ENCODE measurements at places on chromosomes 2 and 18.
A peak's percentile ranks its signal among the peaks of the same experiment; 100 is the strongest.

DNA sequence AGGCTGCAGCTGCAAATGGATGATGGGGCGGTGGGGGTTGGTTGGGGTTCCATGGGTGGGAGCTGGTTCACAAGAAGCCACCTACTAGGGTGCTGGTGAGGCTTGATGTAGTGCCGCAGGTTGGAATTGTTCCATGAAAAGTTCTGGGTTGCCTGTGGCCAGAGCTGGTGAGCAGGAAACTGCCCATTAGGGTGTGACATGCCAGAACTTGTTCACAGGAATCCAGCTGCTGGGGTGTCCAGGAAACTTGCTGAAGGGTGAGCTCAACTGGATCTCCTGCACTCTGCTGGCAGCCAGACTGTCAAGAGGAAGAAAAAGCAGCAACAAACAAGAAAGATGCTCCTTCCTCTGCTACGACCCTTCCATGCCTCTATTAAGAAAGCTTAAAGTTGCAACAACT is 48.8 kb downstream of the MAP3K20 start:
- DNase-seq = no peak

- no peak for DNase-seq
Observed at GRCh38 chr2:196535742-196536141, 103.8 kb upstream of the CCDC150 start.

DNA sequence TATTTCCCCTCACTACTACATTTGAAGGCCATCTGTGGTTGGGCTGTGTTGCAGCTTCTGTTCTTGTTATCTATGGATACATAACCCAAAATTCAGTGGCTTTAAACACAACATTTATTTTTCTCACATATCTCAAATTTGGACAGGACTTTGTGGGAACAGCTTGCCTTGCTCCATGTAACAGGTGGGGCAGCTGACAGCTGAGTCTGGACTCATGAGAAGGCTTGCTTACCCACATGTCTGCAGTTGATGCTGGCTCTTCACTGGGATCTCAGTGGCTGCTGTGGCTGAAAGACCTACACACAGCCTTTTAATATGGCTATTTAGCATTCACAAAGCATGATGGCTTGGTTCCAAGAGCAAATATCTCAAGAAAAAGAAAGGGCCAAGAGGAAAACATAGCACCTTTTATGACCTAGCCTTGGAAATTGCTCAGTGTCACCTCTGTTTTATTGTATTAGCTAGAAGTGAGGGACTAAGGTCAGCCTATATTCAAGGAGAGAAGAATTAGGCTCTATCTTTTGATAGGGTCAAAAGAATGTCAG is 296.8 kb upstream of the ZNF521 start:
- no peak for DNase-seq

- no peak for DNase-seq
Observed at GRCh38 chr2:207528980-207529329, 807 bp upstream of the CREB1 start.

GRCh38 chr2:64288321-64289193 is 144.3 kb upstream of the PELI1 start:
- peak; percentile 3 for DNase-seq

- no peak for DNase-seq
Observed at GRCh38 chr18:37252342-37252741, 313.3 kb downstream of the CELF4 start.

- no peak for DNase-seq
Observed at GRCh38 chr2:70349921-70350685, 48.2 kb upstream of the FAM136A start.

- DNase-seq = no peak
Observed at GRCh38 chr2:240138254-240138984, 2.0 kb downstream of the OTOS start.

GRCh38 chr18:40608226-40608625 is 1346.8 kb upstream of the PIK3C3 start:
- no peak for DNase-seq

DNA sequence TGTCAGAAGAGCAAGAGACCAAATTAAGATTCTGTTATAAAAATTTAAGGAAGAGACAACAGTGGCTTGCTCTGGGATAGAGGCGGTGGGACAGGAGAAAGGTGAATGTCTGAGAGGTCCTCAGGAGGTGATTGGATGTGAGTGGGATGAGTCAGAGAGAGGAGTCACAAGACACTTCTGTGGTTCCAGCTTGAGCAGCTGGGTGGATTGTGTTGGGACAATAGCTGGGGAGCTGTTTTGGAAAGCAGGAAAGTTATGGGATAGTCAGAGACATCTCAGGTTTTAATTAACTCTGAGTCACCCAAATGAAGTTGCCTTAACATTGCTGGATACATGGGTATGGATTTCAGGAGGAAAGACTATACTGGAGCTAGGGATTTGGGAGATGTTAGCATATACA is 218.0 kb upstream of the TRIB2 start:
- DNase-seq = no peak

- DNase-seq = peak; percentile 82
Observed at GRCh38 chr2:190088917-190089316, 26.4 kb upstream of the MSTN start.

- no peak for DNase-seq
Observed at GRCh38 chr2:72781480-72781879, 44.4 kb downstream of the EXOC6B start.

GRCh38 chr2:165277295-165277694 is 38.1 kb downstream of the SCN2A start:
- DNase-seq = no peak

DNA sequence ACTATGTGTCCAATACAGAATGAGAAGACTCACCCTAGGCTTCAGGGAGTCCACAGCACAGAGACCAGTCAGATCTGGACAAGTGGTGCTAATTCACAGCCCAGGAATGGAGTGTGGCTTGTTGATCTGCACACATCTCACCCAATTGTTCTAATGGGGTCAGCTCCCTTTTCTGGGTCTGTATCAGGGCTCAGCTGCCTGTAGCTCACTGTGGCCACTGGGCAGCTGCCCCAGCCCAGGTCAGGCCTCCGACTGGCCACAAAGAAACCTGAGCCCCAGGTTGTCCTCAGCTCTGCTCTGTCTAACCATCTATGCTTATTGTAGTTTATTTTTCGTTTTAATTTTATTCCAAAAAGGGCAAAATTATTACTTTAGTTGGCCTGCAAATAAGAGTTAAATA is 202.3 kb upstream of the RAB6C start:
- no peak for DNase-seq

DNA sequence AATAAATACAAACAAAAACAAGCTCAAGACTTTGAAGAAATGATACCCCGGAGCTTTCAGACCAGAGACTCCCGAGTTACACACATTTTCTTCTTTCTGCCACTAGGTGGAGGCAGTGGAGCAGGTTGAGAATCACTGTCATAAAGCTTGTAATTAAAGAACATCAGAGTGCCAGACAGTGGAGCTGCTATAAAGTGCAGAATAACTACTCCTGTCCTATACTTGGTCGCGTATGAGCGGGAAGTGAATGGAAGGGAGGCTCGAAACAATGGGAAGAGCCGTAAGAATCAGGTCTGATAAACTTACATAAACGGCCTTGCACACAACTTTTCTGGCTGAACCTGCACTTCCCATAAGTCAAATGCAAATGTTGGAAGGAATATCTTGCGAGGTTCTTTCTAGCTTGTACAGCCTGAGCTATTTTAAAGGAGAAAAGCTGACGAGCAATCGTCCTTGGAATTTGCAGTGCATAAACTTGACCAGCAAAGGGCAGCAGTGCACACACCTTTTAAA is 189.0 kb downstream of the RPIA start:
- DNase-seq = peak; percentile 56

GRCh38 chr18:7939521-7939920 is 372.4 kb downstream of the PTPRM start:
- DNase-seq = no peak

- DNase-seq = no peak
Observed at GRCh38 chr18:73838107-73838506, 309.5 kb downstream of the FBXO15 start.

- no peak for DNase-seq
Observed at GRCh38 chr2:168277276-168277675, 29.9 kb upstream of the STK39 start.

GRCh38 chr2:239690651-239691631 is 290.1 kb upstream of the HDAC4 start:
- no peak for DNase-seq

DNA sequence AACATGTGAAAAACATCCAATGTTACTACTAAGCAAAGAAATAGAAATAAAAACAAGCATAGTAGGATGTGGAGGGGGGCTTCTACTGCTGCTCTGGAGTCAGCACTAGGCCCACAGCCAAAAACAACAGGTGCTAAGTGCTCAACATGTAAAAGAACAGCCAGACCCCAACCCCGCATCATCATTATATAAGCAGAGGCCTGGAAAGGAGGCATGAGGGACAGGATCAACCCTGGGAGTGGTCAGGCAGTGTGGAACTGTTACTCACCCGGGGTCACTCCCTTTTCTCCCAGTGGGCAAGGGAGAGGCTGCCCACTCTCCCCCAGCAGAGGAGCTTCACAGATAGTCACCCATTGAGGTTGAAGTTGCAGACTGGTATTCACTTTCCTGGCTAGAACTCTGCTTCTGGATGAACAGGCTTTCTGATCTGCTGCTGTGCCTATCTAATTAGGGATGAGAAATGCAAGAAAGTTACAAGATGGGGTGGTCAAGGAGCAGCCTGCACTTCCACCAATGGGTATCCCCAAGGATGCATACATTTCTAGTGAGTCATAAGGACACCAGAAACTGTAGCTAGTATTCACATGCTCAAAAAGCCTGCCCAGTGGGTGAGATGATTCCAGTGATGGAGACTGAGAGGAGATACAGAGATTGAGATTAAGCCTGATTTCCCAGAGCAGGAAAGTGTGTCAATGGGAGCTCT is 480.1 kb upstream of the TCF4 start:
- DNase-seq = no peak

DNA sequence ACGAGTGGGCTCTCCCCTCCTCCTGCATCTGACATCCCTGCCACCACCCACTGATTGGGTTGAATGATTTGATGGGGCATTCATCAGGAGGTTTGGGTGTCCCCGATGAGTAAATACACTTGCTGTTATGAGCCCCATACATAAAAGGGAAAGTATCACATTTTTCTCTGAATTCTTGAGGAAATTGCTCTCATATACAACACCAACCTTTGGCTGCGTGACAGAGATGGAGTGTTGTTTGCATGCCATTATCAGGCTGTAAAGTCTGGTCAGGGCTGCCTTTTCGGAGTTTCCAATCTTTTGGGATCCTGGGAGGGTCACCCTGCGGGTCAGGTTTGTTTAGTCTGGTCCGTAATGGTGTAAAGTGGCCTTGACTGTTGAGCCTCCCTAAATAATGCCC is 227.9 kb upstream of the SPRED2 start:
- DNase-seq = no peak

- no peak for DNase-seq
Observed at GRCh38 chr2:109364217-109364616, 235.2 kb downstream of the SH3RF3 start.

GRCh38 chr18:79797518-79798345 is at the start of gene KCNG2:
Gene KCNG2, plus strand, starts transcription at chr18:79797938. Its CDS starts 65,730 bp downstream, at chr18:79863668.
- DNase-seq = no peak

- no peak for DNase-seq
Observed at GRCh38 chr2:148451046-148451445, 193.5 kb upstream of the EPC2 start.

DNA sequence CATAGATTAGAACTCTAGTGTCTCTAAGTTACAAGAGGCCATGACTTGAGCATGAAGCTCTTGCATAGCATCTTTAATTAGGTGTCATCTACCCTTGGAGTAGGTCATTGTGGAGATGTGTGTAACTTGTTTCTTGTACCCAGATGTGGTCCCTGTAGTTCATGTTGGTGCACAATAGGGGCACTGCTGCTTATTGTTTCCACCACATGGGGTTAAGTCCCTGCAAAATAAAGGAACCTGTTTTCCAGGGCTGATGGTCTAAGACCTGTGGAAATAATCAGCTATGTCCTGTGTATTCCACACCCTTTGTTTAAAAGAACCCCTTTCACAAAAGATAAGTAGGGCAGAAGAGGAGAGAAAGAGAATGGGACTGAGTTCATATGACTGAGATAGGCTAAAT is 28.6 kb downstream of the ASXL3 start:
- no peak for DNase-seq

DNA sequence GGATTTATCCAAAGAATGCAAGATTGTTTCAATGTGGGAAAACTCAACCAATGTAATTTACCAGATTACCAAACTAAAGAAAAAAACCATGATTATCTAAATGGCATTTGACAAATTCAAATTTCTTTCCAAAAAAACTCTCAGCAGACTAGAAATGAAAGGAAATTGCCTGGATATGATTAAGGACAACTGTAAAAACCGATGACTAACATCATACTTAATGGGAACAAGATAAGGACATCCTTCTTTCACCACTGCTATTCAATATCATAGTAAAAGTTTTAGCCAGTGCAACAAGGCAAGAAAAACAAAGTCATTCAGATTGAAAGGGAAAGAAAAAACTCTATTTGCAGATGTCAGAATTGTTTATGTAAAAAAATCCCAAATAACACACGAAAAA is 4.4 kb upstream of the CCDC150 start:
- DNase-seq = no peak

DNA sequence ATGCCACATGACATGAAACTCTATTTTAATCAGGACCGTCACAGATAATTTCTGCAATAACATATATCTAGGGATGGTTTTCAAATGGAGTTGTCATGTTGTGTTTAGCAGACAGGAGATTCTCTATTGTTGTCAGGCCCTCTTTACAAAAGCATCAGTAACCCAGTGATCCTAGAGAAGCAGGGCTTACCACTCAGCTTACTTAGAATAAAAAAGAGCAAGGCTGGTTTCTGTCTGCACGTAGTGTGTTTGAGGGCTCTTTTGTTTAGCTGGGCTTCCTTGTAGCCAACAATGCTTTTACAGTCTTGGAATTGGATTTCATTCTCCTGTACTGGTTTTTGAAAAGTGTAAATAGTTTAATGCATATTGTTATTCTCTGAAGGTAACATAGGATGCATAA is 210.5 kb upstream of the NRP2 start:
- DNase-seq = no peak
